ENCODE measurements at places on chromosomes 4 and X.

GRCh38 chr4:154610582-154610981, 1.9 kb downstream of the FGG start:
- DNase-seq, result no peak

DNA sequence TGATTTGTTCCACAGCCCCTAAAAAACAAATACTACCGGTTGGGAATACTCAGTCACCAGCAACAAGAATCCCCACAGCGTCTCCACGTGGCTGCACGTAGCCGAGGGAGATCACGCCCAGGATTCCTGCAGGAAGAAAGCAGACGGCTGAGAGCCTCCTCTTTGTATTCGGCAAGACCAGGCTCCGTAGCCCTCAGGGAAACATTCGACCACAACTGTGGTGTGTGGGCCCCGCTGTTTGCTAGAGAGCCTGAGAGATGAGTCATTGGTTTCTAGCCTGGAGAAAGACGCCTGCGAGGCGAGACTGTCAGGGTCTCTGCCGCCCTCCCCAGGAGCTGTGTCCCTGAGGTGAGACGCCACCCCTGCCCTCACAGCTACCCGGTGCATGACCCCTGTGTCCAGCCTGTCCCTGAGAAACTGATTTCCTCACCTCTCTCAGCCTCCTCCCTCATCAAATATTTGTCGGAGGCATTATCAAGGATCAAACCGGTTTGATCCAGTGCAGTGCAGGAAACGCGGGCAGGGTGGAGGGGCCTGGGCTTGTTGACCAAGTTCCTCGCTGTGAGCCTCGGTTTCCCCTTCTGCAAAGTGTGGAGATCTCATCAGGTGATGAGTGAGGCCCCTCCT, 4.7 kb upstream of the S100P start:
- DNase-seq, result no peak

GRCh38 chr4:42750091-42750490, 93.2 kb upstream of the ATP8A1 start:
- DNase-seq, result peak; percentile 27

DNA sequence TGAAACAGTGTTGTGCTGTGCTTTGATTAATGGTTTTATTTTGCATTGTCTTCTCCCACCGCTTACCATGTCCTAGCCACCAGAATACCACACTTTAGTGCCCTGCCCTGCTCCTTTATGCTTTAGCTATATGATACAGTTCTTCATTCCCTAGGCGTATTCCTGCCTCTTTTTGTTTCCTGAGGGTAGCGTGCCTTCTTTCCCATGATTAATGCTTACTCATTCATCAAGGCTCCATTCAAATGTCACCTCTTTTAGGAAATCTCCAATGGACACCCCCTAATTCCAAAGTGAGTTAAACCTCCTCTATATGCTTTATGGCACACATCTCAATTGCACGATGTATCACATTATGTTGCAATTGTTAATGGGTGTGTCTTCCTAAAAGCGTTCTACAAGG, 46.3 kb downstream of the SPANXD start:
- no peak for DNase-seq

- no peak for DNase-seq
Observed at GRCh38 chr4:10347815-10348214, 109.4 kb downstream of the ZNF518B start.

- DNase-seq, result no peak
Observed at GRCh38 chrX:139920316-139920715, 12.5 kb downstream of the ATP11C start.

DNA sequence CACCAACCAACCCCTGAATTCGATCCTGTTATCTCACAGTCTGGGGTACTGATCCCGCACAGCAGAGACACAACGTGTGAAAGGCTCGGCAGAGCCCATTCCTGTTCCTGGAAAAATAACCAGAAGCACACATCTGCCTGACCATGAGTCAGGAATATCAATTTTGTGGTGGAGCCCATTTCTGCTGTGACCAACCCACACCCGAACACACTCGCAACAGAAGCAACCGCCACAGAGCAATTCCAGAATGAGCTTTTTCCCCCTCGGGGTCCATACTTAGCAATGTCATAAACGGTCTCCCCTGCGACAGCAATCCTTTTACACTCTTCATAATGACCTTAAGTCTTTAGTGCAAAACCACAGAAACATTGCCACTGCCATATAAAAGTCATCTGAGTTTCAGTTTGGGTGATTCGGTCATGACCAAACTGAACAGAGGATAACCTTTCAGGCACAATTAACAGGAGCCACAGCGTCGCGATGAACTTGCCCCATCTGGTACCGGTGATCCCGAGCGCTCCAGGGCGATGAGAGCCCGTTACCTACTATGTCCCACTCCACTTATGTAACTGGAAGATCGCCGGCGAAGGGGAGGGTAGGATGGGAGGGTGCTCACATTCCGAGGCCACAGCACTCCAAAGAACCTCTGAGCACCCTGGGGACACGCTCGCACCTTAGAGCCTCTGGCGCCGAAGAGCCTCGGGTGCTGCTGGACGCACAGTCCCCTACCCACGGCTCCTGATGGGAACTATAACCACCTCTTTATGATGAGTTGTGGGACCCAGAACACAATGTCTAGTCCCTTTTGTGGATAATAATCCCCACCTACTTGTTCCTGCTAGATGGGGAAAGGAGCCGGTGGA, 1.1 kb downstream of the MECP2 start:
- DNase-seq, result no peak

- no peak for DNase-seq
Observed at GRCh38 chr4:7020290-7020689, 22.9 kb upstream of the TADA2B start.

DNA sequence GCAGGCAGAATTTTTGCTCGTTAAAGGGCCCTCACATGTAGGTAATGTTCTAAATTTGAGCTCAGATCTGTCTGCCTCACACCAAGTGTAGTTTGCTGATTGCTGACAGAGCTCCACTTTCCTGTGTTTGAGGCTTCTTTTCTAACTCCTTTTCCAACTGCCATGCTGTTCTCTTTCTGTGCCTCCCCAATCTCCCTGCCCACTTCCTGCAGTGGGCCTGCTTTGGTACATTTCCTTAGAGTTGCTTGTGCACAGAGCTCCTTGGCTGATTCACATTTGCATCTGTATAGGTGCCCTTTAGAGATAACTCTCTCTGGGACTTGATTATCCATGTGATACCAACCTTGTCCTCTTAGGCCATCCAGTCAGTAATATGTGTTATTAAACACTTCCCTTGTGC, 4.5 kb downstream of the MED28 start:
- DNase-seq, result no peak

- no peak for DNase-seq
Observed at GRCh38 chr4:76703676-76704075, 194.3 kb downstream of the SOWAHB start.

GRCh38 chr4:2762048-2762447, 5.9 kb upstream of the TNIP2 start:
- no peak for DNase-seq

- DNase-seq, result no peak
Observed at GRCh38 chr4:114015444-114015899, 36.0 kb upstream of the ARSJ start.

- no peak for DNase-seq
Observed at GRCh38 chrX:13716455-13716854, 18.0 kb downstream of the TRAPPC2 start.
